Tibial nerve (tissue), 4 donors: ENCODE measurements at places on chromosomes 7 and 10.

DNA sequence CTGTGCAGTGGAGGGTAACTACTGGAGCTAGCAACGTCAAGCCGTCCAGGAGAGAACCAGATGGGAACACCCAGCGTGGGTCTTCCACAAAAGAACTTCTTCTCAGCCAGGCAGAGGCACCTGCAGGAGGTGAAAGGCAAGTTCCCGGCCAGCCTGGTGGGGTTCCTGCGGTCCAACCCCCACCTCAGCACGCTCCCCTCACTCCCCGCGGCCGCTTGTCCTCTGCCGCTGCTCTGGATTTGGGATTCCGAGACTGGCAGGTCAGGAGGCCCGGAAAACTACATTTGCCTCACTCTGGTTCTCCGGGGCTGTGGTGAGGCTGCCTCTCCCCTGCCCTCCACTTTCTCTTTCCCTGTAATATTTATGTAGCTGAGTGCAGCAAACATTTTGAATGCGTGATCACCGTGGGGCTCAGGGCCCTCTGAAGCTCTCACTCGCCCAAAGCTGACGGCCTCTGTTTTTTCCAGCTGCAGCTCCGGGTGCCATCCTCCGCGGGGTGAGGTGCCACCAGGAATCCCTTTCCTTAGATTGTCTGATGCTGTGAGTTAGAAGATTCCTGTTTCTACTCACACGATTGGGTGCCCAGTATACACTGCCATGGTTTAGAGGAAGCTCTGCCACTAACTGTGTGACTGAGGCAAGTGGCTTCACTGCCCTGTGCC is 366.9 kb downstream of the DNAJB6 start:
- DNase-seq, result no peak

DNA sequence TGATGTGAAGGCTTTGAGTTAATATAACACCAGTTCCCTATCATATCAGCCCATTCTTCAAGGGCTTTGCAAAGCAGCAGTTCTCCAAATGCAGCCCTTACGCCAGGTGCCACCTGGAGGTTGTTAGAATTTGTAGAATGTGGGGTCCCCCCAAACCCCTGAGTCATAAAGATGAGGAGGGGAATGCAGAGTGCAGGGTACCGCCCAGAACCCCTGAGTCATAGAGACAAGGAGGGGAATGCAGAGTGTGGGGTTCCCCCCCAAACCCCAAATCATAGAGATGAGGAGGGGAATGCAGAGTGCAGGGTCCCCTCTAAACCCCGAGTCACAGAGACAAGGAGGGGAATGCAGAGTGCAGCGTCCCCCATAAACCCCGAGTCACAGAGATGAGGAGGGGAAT is 605.8 kb downstream of the PTPRN2 start:
- DNase-seq, result no peak

- no peak for DNase-seq
Observed at GRCh38 chr10:36033808-36034207, 391.7 kb upstream of the FZD8 start.

- DNase-seq, result no peak
Observed at GRCh38 chr7:46933596-46933995, 648.3 kb downstream of the TNS3 start.

- DNase-seq, result no peak
Observed at GRCh38 chr7:19118636-19119371, 1.4 kb upstream of the TWIST1 start.

GRCh38 chr7:107294182-107294581 is 125.4 kb downstream of the HBP1 start:
- DNase-seq, result no peak

DNA sequence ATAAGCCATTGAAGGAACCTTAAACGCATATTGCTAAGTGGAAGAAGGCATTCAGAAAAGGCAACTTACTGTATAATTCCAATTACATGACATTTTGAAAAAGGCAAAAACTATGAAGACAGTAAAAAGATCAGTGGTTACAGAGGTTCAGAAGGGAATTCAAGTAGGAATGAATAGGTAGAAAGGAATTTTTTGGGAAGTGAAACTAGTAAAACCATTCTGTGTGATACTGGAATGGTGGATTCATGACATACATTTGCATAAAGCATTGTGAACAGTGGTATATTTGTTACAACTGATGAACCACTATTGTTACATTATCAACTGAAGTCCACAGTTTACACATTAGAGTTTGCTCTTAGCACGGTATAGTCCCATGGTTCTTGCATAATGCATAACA is 114.2 kb upstream of the GPR22 start:
- no peak for DNase-seq

- no peak for DNase-seq
Observed at GRCh38 chr10:106560925-106561640, 603.4 kb downstream of the SORCS1 start.

DNA sequence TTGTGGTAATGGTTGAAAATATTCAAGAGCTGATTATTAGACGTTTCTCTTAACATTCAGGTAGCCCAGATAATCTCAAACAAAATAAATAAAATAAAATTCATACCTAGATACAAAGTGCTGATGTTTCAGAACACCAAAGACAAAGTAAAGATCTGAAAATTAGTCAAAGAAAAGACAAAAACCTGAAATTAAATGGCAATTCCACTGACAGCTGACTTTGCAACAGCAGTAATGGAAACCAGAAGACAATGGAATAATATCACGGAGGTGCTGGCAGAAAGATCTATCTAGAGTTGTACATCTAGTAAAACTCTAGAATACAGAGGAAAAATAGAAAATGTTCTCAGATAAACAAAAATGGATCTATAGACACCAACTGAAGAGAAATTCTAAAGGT is 58.0 kb upstream of the IKZF1 start:
- DNase-seq, result no peak

GRCh38 chr10:7111561-7111960 is 299.3 kb downstream of the SFMBT2 start:
- DNase-seq, result no peak

GRCh38 chr10:68550747-68551411 is 9.3 kb upstream of the TET1 start:
- no peak for DNase-seq
